Left ventricle myocardium inferior (tissue), 1 donor: ENCODE measurements at places on chromosomes 1 and 21.

- DNase-seq: peak; percentile 51
These were observed 29.6 kb upstream of the WASF2 start for GRCh38 chr1:27519331-27520258.

- DNase-seq: no peak
These were observed 860.8 kb downstream of the BRINP3 start for GRCh38 chr1:189616893-189617292.

DNA sequence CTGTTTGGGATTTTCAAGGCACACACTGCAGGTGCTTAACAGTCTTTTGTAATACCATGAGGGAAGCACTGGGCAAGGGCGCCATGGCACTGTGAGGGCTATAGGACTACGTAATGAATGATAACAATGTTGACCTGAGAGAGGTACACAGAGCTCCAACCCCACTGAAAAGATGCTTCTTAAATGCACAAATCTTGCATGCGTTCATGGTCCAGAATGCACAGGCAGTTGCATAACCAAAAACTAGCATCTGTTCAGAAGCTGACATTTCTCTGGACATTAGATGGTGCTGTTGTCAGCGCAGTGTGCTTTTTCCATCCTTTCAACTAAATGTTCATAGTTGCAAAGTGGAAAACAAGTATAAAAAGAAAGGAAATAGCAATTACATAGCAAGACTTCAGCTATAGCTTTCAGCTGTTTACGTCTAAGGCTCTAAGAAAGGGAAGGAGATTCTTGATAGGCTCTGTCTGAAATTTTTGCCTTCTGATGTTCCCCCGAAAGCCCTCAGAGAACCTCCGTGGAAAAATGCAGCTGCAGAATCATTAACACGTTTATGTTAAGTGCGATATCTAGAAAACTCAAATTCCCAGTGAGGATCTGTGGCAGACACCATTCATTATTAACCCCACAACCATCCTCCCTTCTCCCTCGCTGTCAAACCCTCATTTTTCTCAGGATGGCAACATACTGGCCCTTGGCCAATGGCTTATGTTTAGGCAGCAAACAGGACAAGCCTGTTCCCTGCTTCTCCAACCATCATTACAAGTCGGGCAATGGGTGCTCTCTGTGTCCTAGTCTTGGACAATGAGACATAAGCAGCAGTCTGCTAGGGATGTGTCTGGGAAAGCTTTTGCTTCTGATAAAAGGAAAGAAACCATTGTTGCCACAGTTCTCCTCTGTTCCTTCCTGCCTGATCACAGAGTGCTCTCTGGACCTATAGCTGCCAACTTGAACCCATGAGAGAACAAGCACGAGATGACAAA lies 8.2 kb upstream of the TARBP1 start:
- DNase-seq: no peak

DNA sequence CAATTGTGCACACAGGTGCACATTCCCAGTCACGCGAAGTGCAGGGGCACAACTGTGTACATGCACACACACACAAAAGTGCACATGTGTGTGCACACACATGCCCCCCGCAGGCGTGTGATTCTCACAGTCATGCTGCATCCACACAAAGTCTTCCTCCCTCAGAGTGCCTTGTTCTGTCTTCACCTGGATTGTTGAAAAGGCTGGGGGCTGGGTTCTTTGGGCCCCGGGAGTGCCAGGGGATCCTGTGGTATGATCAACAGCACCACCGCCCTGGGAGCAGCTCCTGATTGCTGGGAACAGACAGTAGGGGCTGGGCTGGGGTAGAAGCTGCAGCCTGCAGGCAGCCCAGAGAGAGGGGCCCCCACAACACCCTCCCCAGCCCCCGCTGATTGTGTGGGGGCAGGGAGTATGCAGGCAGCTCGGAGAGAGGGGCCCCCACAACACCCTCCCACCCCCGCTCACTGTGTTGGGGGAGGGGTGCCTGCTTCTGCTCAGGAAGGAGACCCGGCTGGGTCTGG lies 3.4 kb downstream of the COL18A1 start:
- peak; percentile 13 for DNase-seq

DNA sequence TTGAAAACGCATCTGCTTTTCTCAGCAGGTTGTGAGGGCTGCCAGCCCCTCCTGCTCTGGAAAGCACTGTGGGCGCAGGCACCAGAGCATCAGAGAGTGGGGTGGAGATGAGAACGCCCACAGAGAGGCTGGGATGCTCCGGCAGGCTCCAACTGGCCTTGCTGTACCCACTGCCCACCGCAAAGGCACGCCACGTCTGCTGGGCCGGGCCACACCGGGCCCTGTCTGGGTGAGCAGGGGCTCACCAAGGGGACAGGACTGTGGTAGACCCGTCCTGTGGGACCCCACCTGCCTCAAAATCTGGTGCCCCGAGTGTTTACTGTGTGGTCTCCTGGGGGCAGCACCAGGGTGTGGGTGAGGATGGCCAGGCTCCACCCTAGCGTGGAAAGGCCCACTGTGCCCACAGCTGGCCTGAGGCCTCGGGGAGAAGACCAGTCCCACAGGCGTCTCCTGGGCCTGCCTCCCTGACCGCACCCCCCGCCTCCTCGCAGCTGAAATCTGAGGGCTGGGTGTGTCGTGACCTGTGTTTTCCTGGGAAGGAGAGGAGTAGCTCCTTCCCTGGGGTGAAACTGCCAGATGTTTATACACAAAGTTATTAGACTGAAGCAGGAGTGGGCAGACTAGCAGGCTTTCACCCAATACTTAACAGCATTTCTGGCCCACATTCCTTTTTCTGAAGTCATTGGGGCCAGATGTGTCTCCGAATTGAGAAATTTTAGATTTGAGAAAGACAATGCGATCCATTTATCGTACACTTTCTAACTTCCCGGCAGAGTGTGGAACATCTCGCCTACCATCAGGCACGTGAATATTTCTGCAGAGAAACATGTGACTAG lies 53.8 kb downstream of the STUM start:
- peak; percentile 66 for DNase-seq

- peak; percentile 77 for DNase-seq
These were observed 838 bp downstream of the CCDC28B start for GRCh38 chr1:32201011-32201855.

- DNase-seq: no peak
These were observed 26.4 kb upstream of the FMO1 start for GRCh38 chr1:171221665-171222591.

DNA sequence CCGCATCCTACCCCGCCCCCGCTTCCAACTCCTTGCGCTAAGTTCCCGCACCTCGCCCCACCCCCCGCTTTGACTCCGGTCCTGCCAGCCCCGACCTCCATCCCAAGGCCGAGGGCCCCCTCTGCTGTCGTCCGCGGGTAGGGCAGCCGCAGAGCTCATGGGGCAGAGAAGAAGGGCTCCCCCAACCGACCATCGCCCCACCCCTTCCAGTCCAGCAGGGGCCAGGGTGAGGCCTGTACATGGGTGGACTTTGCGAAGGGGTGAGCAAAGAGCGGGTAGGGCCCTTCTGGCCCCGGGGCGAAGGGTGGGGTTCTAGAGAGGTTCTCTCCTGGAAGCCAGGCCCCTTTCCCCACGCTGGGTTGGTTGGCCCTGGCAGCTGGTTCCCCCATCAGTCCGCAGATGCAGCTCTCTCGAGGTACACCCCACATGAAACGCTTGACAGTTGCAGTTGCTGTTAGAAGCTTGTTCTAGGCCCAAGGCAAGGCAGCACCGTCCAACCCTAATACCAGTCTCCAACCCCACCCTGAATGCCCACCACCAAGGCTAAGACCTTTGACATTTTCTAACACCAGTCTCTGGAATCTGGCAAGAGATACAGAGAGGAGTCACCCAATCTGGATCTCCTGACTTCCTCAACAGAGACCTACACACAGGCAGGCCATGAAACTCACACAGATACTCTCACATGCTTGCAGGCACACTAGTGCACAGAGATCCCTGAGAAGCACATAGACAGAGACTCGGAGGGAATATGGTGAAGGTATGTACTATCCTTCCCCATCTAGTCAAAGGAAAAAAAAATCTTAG lies 25.3 kb upstream of the ADGRB2 start:
- peak; percentile 96 for DNase-seq

DNA sequence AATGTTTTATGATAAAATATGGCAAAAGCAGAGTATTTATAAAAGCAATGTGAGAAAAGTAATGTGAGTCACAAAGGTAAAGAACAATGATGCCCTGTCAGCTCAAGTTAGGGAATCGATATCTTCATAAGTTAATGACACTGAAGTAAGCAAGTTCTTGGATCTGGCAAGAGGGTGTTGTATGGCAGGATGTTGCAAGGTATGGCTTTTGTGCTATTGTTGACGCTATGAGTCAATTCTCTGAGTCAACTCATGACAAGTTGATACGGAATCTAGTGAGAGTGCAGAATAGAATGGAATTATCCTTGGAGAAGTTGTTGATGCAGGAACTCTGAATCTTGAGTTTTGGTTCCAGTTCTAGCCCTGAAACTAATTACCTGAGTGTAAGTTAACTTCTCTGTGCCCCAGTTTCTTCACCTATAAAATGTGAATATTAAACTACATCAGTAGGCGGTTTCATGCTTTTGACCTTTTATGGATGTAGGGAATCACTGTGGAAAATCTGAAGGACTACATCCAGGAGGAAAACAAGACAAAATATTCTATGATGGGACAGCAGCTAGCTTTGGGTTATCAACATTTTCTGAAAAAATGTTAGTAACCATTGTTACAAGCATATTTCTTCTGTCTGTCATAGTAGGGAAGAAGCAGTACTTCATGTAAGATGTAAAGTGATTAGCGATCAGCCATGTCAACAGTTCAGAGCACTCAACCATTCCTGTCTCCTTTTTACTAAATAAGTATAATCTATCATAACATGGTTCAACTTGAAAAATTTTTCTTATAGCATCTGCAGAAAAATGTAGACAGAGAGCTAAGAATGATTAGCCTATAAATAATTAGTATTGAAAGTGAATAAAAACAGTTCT lies 96.9 kb downstream of the ATP6V1G3 start:
- no peak for DNase-seq

DNA sequence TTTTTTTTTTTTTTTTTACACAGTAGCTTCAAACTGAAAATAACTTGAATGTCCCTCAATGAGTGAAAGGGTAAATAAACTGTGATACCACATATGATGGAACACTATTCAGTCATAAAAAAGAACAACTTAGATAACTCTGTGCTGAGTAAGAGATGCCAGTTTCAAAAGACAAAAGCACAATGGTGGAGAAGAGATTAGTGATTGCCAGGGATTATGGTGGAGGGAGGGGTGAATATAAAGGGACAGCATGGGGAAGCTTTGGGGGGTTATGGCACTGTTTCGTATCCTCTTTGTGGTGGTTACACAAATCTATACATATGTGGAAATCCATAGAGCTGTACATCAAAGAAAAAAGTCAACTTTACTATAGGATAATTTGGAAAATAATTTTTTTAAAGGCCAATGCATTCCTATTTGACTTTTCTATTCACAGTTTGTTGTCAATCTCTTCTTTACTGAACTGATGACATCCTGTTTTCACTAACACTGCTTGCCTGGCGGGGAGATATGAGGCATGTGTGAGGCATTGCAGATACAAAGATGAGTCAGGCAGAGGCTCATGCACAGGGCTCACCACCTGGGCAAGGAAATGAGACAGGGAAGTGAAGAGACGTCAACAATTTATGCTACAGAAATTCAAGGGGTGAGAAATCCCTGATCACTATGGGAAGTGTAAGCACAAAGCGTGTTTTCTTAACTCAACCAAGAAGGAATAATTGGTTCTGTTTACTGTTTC lies 302.7 kb downstream of the DUSP10 start:
- DNase-seq: no peak

DNA sequence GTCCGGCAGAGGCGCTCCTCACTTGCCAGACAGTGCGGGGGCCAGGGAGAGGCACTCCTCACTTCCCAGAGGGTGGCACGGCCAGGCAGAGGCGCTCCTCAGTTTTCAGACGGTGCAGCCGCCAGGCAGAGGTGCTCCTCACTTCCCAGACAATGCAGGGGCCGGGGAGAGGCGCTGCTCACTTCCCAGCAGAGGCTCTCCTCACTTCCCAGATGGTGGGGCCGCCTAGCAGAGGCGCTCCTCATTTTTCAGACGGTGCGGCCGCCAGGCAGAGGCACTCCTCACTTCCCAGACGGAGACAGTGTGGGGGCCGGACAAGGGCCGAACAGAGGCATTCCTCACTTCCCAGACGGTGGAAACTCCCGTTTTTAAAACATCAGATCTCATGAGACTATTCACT lies 238.4 kb upstream of the CACYBP start:
- no peak for DNase-seq

- DNase-seq: no peak
These were observed 68.1 kb upstream of the NFASC start for GRCh38 chr1:204802401-204803175.

DNA sequence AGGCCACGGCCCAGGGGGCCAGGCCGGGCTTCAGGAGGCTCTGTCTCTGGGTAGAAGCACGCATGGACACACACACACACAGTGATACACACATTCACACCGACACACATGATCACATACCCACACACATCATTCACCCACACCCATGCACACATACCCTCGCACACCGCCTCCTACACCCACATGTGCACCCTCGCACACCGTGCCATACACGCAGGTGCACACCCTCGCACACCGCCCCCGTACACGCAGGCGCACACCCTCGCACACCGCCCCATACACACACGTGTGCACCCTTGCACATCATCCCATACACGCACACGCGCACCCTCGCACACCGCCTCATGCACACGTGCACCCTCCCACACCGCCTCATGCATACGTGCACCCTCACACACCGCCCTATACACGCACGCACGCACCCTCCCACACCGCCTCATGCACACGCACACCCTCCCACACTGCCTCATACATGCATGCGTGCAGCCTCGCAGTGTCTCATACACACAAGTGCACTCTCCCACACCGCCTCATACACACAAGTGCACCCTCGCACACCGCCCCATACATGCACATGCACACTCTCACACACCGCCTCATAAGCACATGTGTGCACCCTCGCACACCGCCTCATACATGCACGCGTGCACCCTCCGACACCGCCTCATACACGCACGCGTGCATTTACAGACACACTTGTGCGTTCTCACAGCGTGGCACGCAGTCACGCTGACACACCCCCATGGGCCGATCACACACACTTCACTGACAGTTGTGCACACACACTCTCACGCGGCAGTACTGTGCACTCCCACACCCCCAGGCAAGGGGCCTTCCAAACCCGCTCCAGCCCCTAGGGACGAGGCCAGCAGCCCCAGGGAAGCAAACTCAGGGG lies 128.1 kb downstream of the SIK1 start:
- no peak for DNase-seq

DNA sequence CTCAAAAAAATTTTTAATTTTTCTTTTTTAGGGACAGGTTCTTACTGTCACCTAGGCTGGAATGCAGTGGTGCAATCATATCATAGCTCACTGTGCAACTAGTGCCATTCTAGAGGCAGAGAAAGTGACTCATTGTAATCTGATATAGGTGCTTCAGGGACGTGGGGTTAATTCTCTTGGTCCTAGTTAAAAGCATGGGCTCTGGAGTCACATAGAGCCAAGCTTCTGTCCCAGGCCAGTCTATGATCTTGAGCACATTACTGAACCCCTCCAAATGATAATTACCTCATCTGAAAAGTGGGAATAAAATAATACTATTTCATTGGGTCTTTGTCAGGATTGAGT lies 1.1 kb upstream of the ADIPOR1 start:
- no peak for DNase-seq
